ENCODE measurements at places on chromosomes 16 and 17. TPM values are rescaled to one million over a fixed set of nuclear protein-coding genes. Genes with fewer than 3 reads are reported as not detected.

The TMUB2 gene
- 20.4 TPM for total RNA-seq

- DNase-seq = peak; percentile 39
These were observed 3.2 kb upstream of the NLRP1 start for GRCh38 chr17:5587438-5588032.

- no peak for DNase-seq
These were observed 9.2 kb downstream of the STXBP4 start for GRCh38 chr17:54977744-54978143.

The OR3A3 gene
- total RNA-seq = not detected

DNA sequence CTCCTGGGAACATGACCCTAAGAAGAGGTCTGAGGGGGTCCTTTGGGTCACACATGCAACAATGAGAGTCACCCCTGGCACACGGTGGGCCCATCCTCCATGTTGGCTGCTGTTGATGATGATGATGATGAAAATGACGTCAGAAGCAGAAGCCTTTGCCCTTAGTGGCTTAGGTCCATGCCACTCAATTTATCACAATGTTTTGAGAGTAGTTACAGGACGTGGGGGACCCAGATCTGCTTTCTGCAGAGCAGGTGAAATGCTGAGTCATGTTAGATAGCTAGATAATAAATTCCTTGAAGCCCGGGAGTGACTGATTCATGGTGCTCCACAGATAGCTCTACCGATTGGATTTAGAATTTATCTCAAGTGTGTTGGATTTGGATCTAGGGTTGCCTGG is 53.9 kb downstream of the VPS35L start:
- DNase-seq = no peak

DNA sequence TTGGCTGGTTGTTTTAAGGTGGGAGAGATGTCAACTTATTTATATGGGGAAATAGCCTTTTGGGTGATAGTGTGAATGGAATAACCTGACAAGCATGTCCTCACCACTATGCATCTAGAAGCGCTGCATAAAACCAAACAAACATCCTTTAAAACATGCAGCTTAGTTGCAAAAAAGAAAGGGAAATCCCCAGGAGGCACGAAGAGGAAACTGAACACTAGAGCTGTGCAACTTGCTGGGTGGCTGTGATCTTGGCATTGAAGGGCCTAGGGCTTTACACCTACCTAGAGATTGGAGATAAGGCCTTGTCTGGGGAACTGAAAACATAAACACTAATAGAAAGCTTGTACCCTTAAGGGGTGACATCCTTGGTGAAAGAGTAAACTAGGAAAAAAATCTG is 7.3 kb downstream of the C16orf54 start:
- peak; percentile 51 for DNase-seq

DNA sequence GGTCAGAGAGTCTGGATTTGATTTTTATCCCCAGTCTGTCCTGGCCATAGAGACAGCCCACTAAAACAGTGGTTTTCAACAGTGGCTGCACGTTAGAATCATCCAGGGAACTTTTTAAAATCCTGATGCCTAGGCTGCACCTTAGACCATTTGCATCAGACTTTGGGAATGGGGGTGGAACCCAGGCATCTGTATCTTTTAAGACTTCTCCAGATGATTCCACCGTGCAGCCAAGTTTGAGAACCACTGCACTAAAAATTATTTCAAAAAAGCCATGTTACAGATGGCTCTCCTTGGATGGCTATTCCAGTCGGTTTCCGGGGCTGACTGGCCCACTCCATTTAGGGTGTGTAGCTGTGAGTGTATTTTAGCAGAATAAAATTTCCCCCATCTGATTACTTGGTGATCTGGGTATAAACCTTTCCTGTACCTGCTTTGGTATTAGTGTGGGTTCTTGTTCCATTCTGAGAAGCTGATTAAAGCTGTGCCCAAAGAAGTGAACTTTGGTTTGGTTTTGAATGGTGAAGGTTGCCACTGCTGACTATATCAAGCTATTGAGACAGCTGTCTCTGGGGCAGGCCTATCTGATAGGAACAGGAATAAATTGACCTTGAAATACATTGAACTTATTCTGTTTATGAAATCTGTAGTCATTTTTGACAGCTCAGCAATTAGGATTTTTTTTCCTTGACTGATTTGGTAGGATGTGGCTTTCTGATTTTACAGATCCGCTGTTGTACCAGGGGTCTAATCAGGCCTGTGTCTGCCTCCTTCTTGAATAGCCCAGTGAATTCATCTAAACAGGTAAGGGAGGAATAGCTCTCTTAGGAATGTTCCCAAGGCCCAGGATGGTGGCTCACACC is 1.3 kb downstream of the ATP5MC1 start:
- DNase-seq = no peak

The VWA3A gene
- 0.11 TPM for total RNA-seq

The TNFSF13 gene
- total RNA-seq = 3.5 TPM

The PRKAR1A gene
- 265 TPM for total RNA-seq

GRCh38 chr17:18102640-18103039 is 5.9 kb upstream of the MYO15A start:
- no peak for DNase-seq

- DNase-seq = peak; percentile 6
These were observed 2.7 kb upstream of the LASP1NB start for GRCh38 chr17:38922538-38923297.
